ENCODE measurements at places on chromosomes 12 and 14.

DNA sequence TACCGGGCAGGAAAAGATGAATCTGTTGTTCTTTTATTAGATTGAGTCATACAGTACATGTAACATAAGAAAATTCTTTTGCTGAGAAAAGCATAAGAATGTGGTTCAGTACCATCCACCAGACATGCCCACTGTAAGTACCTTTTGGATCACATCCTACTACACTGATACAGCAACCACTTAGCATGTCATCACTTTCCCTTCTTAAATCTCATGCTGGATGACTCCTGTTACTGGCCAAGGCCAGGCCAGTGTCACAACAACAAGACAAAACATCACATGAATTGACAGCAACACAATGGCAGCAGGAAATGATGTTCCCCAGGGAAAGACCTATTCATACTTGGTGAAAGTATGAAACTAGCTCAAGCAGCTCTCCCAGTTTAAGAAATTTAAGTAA lies 46.4 kb downstream of the STXBP6 start:
- no peak for DNase-seq

GRCh38 chr12:97616946-97617345 lies 154.3 kb downstream of the RMST start:
- no peak for DNase-seq

- DNase-seq: no peak
Measured at GRCh38 chr12:108129017-108129812, at the start of gene WSCD2. Gene WSCD2, plus strand, starts transcription at chr12:108129288. Its CDS starts 66,545 bp downstream, at chr12:108195833.

GRCh38 chr14:95189367-95190132 lies 32.2 kb upstream of the DICER1 start:
- DNase-seq: no peak

GRCh38 chr12:1306817-1307216 lies 287.6 kb downstream of the FBXL14 start:
- no peak for DNase-seq

DNA sequence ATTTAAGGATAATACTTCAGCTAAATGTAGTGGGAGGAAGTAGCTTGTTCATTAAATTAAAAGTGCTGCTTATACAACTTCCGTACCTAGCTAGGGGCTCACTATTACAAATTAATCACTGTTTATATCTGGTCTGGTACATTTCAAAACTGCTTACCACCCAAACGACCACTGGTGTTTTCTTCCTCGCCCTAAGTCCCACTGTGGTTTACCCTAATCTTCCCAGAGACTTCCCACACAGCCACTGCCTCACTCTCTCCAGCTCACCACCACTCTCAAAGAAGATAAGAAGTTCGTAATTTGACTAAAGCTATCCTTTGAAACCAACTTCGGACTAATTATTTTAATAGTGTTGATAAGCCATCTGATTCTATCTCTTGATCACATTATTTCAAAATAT lies 62.6 kb downstream of the PLXNC1 start:
- no peak for DNase-seq

DNA sequence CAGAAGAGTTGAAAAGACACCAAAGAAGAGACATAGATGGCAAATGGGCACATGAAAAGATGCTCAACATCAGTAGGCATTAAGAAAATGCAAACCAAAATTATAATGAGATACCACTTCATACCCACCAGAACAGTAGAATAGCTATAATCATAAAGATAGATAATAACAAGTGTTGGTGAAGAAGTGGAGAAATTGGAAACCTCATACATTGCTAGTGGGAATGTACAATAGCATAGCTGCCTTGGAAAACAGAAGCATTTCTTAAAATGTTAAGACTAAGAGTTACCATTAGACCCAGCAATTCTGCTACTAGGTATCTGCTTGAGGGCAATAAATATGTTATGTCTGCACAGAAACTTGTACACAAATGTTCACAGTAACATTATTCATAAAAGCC lies 78.8 kb downstream of the ACADS start:
- no peak for DNase-seq

DNA sequence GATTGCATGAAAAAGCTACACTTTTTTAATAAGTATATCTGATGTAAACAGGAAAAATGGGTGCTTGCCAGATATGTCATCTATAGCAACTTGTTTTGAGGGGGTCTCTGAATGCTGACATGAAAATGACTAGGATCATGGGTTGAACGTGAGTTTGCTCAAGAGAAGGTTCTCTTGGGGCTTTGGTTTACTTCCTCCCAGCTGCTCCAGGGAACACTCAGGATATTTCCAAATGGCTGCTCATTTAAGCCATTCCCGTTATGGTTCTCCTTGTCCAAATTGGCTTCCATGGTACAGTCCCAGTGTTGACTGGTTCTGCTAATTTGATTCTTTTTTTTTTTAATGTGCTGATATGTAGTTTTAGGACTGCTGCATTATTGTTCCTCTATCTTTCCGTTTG lies 118.3 kb downstream of the ETV6 start:
- DNase-seq: no peak

GRCh38 chr14:26597071-26597588 lies 703 bp downstream of the NOVA1 start:
- no peak for DNase-seq

GRCh38 chr14:55301437-55302121 lies 30.4 kb downstream of the FBXO34 start:
- DNase-seq: no peak

DNA sequence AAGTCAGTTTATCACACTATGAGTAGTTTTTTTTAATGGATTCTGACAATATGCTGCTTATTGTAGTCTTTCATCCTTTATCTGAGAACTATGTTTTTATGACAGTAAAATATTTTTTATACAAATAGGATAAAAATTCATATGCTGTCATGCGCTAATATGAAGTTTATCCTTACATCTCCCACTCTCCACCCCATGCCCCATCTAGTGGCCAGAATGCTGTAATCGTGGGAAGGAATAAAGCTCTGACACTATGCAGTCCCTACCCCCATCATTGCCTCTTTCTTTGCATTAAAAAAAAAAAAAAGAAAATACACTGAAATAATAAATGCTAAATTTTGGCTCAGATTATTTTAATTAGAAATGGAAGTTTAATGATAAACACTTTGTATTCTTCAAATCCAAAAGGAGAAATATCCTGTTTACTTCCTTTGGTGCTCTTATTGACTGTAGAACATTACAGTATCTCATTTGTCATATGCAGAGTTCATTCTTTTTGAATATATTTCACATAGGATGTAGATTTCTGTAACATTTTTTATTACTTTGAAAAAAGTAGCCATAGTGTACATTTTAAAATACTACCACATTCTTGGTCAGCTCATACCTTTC lies 145.9 kb upstream of the SLCO1C1 start:
- no peak for DNase-seq

GRCh38 chr12:34526946-34527345 lies 504.6 kb downstream of the ALG10 start:
- no peak for DNase-seq

DNA sequence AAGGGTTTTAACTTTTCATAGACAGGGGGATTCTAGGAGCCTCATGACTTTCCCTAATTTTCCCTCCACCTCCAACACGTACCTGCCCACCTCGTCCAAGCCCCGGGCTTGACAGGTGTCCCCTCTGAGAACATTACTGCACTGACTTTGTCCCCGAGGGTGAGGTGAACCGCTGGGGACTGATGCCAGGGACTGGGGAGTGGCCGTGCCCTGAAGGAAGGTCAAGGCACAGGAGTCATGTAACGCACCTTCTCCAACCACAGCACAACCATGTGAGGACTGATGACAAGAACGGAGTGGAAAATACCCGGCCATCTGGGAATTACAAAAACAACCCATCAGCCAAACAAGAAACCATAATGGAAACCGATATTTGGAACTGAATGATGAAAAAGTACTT lies 214.7 kb upstream of the C14orf180 start:
- no peak for DNase-seq

GRCh38 chr12:81517296-81517695 lies 241.9 kb downstream of the PPFIA2 start:
- DNase-seq: no peak

All from stimulated activated CD8-positive, alpha-beta memory T cell treated with anti-CD3 and anti-CD28 coated beads, Interleukin-2, amount 100 ng/mL, for 48 hours (primary cell).